ENCODE measurements at places on chromosomes 6 and 20.
A peak's percentile ranks its signal among the peaks of the same experiment; 100 is the strongest.

DNA sequence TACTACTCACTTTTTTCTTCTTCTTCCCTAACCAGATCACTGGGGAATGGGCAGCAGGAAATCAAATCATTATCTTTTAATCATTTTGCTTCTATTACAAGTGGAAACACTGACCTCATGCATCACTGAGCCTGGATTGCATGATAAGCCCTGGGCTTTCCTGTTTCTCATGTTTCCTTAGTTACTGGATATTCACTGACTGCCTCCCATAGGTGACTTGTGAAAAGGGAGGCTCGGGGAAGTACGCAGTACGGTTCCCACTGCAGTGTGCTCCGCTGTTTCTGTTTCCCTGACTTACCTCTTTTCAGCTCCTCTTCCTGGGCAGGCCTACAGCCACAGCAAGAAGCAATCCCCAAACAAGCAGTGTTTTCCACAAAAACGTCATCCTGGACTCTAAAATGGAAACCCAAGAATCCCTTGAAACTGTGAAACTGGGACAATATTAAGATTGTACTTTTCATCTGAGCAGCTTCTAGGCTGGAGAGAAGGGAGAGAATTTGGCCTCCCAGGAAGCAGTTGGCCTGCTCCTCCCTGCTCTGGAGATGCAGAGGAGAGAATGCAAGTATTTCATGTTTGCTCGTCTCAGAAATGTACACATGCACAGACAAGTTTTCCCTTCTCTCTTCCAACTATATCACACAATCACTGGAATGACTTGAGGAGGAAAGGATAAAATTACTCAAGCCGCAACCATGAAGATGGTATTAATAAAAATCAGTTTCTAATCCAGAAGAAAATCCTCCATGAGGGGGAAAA lies 13.1 kb downstream of the BTNL2 start:
- no peak for DNase-seq

- DNase-seq = no peak
Measured at GRCh38 chr20:34891166-34892062, 15.0 kb downstream of the ACSS2 start.

DNA sequence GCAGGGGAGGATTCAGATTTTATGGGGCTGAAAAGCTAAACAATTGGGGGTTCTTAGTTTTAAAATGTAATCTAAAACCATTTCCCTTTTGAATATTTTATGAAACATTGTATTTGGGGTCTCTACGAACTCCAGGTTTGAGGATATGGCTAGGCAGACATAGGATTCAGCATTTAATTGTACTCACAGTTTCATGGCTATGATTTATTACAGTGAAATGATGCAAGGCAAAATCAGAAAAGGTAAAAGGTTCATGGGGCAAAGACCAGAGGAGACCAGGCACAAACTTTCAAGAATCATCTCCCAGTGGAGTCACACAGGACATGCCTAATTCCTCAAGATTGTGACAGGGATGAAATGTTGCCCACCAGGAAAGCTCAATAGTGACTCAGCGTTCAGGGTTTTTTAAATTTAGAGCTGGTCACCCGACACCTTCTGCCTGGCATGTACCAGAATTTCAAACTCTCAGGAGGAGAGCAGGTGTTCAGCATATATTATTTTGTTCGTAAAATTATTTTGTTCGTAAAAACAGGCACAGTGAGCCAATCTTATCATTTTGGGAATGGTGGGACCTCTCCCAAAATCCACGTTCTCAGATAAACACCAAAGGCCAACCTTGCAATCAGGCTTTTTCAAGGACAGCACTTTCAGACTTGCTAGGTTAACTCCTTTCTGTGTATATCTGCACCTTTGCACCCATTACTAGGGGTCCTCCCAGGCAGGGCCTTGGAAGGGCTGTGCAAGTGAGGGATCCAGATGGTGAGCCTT lies 270.3 kb downstream of the NKAIN2 start:
- no peak for DNase-seq

- no peak for DNase-seq
Measured at GRCh38 chr6:139146317-139146726, 11.4 kb downstream of the HECA start.

- DNase-seq = no peak
Measured at GRCh38 chr6:82030761-82031503, 216.6 kb downstream of the IBTK start.

- DNase-seq = no peak
Measured at GRCh38 chr6:112241820-112242429, 12.4 kb downstream of the LAMA4 start.

DNA sequence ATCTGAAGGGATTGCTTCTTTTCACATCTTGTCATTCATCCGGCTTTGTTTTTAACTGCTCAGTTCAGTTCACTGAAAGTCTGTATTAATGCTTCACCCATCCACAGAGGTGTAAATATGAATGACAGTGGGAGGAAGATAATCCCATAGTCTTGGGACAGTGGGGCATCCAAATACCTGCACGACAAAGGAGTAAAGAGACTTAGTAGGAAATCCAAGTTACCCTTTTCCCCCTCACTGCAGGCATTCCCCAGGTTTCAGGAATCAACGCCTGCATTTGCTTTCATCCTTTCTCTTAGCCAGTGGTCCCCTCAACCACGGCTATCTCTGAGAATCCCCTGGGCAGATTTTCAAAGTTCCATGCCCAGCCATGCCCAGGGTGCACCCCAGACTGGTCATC lies 110.2 kb downstream of the MYLK4 start:
- DNase-seq = no peak

DNA sequence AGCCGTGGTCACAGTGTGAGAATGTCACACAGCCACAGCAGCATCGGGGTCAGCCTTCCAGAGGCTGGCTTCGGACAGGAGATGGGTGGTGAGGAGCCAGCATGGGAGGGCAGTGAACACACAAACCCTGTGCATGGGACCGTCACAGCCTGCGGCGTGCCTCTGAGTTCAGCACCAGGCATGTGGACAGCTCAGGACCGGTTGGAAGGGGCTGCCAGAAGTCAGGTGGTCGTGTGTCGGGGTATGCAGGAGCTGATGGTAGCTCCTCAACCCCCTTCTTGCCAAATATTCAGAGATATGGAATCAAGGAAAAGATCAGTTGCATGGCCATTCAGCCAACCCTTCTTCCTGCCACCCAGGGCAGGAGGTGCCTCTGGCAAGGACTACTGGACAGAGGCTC lies 28.2 kb downstream of the MYT1 start:
- DNase-seq = no peak

DNA sequence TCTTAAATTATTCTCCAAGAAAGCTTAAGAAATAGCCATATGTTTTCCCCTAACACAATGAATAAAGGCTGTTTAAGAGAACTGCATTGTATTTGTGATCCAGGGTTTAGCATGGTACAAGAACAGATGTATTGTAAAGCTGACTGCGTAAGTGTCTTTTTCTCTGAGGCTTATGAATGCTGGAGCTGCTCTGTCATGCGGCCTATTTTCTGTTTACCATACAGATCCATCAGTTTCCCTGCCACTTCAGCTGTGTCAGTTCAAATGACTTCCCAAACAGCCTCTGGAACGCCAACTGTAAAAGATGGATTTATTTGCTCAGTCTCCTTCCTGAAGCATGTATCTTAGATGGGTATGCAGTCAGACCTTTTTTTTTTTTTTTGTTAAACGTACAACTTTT lies 419.3 kb upstream of the HS3ST5 start:
- no peak for DNase-seq

- no peak for DNase-seq
Measured at GRCh38 chr6:166201878-166202277, 34.2 kb upstream of the TBXT start.

DNA sequence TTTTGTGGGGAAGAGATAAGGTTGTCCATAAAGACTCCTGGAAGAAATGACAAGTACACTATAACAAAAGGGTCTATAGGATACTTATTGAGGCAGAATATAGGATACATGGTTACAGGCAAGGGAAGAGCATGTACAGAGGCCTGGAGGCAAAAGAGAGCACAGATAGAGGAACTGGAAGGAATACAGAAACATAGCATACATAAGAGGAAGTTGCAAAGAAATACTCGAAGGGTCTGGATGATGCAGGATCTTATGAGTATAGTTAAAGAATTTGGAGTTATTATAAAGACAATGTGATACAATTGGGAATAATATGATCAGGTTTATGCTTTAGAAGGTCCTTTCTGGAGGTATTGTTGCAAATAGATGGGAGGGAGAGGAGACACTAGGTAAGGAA lies 592.7 kb upstream of the POU3F2 start:
- DNase-seq = no peak

GRCh38 chr20:56731476-56731875 lies 102.4 kb downstream of the TFAP2C start:
- no peak for DNase-seq

- peak; percentile 26 for DNase-seq
Measured at GRCh38 chr20:6178537-6178936, 55.7 kb upstream of the FERMT1 start.

- no peak for DNase-seq
Measured at GRCh38 chr20:21358737-21359136, 38.6 kb downstream of the NKX2-4 start.

GRCh38 chr6:138862456-138862855 lies 66.6 kb downstream of the ECT2L start:
- no peak for DNase-seq

- no peak for DNase-seq
Measured at GRCh38 chr6:111854683-111855082, 18.6 kb downstream of the FYN start.

GRCh38 chr6:19896693-19897010 lies 59.5 kb downstream of the ID4 start:
- DNase-seq = no peak

GRCh38 chr6:92967362-92967761 lies 452.0 kb downstream of the EPHA7 start:
- no peak for DNase-seq

DNA sequence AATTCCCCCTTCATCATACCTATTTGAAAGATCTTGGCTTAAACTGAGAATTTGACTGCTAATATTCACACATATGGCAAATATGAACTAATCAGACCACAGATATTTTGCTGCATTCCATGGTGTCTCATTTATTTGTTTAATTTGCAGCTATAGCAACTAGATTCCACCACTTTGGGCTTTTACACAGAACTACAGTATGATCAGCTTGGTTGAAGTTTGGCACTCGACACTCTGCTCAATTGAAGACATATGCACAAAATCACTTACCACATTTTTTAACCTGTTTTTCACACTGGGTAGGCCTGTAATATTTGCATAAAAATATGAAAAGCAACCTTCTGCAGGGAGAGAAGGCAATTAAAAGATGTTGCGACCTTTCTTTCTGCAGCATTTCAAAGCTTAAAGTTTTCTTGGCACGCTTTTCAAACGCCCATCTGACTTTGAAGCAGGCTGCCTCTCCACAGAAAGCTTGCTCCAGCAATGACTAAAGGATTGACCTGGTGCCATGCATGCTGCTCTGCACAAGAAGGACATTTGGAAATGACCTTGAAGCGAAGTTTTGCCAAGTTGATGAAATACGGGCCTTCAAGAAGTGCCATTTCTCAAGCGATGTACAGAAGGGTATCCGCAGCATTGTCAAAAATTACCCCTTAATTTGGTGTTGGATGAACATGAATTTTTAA lies 126.7 kb downstream of the AIG1 start:
- DNase-seq = no peak

DNA sequence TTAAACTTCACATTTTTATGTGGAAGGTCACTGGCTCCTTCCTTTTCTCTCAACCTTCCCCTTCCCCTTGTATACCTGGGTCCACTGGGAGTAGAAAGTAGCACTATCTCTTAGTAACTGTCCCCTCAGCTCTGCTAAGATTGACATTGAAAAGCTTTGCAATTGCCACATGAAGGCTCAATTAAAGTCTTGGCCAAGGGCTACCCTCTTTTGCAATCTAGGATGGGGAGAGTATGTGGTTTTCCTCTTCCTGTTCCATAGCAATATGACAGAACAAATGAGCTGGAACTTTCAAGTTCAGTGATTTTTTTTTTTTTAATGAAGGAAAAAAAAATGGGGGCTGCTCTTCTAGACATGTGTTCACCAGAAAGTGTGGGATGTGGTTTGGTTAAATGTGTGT lies 37.1 kb downstream of the PROKR2 start:
- DNase-seq = no peak

DNA sequence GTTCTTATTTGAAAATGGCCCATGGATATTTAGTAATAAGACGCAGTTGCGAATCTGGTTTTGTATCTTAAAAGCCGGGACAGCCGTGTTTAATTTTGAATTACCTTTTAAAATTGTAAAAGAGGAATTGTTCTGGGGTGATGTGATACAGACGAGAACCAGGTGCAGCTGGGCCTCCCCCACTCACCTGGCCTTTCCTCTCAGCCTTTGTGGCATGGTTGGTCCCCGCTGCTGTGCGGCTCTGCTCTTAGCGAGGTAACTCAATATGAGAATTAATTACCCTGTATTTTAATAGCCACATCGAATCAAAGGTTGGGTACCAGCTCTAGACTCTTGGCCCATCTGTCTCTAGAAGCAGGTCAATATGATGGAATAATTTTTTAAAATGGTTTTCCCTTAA lies 56.5 kb upstream of the DACT2 start:
- DNase-seq = no peak

DNA sequence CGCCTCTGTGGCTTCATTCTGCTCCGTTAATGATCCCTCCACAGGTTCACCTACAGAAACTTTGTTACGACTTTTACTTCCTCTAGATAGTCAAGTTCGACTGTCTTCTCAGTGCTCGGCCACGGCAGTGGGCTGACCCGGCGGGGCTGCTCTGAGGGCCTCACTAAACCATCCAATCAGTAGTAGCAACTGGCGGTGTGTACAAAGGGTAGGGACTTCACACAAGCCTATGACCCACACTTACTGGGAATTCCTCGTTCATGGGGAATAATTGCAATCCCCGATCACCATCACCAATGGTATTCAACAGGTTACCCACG lies 1959.2 kb upstream of the DEFB115 start:
- no peak for DNase-seq

- DNase-seq = peak; percentile 23
Measured at GRCh38 chr6:5866547-5867051, 140.1 kb downstream of the NRN1 start.

GRCh38 chr6:34771727-34772126 lies 14.4 kb downstream of the SNRPC start:
- no peak for DNase-seq

DNA sequence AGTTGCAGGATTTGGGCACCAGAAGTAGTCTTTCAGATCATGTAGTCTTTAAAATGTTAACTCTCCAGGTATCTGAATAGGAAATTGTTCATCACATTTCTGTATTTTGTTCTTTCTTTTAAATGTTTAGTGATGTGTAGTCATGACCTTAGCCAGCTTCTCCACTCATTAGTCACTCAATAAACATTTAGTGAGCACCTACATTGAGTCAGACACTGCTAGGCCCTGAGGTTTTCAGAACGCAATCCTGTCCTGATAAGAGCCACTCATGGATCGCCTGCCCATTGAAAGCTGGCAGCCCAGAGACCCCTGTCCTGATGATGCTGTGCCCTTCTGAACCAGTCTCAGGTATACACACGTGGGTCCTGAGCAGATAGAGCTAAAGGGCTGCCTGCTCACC lies 163.4 kb upstream of the HEY2 start:
- no peak for DNase-seq

DNA sequence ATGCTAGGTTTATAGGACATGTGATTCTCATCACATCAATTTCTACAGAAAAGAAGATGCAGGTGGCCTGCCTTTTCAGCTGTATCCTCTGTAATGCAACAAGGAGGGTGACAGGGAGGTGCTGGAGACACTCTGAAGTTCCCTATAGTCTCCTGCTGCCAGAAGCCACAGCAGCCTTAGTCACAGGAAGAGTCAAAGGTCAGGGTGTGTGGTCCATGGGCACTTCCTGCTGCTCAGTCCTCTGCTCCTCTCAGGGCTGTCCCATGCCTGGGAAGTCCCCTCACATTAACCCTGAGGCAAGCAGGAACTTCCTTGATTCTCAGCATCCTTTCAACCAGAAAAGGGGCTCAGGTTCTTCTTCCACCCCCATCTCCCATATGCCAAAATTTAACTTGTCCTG lies 144.8 kb upstream of the FOXA2 start:
- DNase-seq = no peak

All from NCI-H460 (cell line).